ENCODE measurements at places on chromosomes 2 and 18.

DNA sequence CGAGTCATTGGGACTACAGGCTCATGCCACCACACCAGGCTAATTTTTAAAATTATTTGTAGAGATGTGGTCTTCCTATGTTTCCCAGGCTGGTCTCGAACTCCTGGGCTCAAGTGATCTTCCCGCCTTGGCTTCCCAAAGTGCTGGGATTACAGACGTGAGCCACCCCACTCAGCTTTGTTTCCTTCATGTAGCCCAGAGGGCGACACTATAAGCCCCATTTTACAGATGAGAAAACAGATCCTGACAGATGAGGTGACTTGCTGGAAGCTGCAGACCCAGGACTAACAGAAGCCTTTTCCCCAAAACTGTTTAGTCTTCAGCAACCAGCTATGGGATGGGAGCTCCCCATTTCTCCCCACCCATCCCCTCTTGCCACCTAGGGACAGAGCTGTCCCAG, 7.2 kb upstream of the CTDSP1 start:
- no peak for DNase-seq

GRCh38 chr2:124121760-124122275, 96.7 kb downstream of the CNTNAP5 start:
- DNase-seq, result no peak

- no peak for DNase-seq
Observed at GRCh38 chr2:68921646-68922045, 31.0 kb downstream of the GKN2 start.

GRCh38 chr18:5104246-5104645, 92.8 kb downstream of the AKAIN1 start:
- DNase-seq, result no peak

GRCh38 chr2:33094303-33094702, 147.6 kb downstream of the LTBP1 start:
- DNase-seq, result peak; percentile 41

DNA sequence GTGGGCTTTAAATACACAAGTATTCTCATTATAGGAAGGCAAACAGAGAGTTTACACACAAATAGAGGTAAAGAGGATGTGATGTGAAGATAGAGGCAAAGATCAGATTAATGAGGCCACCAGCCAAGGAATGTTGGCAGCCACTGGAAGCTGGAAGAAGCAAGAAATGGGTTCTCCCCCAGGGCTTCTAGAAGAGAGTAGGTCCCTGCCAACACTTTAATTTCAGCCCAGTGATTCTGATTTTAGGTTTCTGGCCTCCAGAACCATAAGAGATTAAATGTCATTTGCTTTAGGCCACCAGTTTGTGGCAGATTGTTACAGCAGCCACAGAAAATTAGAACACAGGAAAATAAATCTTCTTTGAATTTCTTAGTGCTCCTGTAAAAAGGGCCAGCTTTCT, 916.7 kb downstream of the CPS1 start:
- DNase-seq, result no peak

DNA sequence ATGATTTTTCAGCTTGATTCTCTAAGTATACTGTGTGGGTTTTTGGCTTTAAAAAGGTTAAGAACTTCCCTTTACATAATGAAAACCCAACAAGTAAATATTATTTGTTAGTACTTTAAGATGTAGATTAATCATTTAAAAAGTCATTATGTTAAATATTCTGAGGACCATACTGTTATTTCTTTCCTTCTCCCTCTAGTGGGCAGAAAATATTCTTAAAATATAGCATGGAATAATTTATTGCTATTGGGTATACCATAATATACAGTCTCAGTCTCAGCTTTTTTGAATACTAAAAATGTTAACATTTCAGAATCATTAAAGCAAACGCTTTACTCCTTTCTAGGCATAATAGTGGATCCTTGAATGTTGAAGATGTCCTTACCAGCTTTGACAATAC, 28.1 kb downstream of the CAMKMT start:
- DNase-seq, result no peak

DNA sequence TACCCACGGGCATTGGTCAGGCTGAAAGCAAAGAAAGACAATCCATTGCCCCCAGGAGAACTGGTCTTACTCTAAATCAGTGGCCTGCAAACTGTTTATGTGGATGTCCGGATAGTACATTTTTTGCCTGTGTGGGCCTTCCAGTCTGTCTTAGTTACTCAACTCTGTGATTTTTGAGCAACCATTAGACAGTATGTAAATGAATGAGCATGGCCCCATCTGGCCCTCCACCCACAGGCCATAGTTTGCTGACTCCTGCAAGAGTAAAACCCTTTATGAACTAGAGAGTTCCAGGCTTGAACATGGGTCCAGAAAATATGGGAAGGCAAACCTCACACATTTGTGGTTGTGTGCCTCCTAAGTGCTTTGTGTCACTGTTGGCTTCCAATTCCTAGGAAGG, 55.7 kb upstream of the CYP1B1 start:
- DNase-seq, result no peak
